ENCODE measurements at places on chromosomes 3 and 15.

DNA sequence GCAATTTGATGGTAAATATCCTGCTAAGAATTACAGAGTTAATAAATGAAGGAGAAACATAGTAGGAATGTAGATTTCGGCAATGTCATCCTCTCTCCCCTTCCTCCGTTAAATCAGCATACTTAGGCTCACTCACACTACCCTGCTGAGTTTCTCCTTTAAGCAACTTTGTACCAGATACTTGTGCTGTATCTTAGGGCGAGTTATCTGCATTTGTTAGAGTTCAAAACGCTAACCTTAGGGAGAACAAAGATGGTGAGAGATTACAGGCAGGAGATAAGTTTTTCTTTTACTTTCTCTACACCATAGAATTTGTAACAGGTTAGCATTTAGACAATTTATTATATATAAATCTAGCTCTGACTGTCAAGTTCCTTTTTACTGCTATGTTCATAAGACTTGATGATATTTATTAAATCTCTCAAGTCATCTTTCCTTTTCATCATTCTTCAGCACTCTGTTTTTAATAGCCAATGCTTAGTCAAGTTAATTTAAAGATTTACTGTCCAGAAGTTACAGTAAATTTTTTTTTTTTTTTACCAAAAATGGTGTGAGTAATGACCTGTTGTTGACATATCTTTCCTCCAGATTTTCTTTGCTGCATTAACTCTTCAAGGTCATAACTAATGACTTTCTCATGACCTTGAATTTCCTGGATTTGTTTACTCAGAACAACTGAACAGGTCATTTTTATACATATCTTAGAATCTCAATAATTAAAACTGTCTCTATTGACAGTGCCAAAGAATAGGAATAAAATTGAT lies 22.2 kb downstream of the SUCNR1 start:
- DNase-seq = no peak

DNA sequence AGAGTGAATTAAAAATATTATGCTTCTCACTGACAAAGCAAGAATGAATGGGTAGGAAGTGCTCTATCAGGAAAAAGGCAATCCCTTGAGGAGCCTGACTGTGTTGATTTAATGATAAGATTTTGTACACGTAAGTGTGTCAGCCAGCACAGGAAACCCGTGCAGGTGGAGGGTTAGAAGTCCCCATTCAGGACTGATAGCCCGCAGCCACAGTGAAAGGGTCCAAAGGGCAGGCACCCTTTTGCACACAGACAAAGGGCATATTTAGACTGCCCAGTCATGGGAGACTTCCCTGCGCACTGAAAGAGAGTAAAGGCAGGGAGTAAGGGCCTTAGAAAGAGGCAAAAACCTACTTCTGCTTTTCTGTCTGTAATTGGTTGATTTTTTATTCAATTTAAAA lies 26.4 kb upstream of the SKIL start:
- no peak for DNase-seq

GRCh38 chr15:66195621-66196230 lies 57.8 kb downstream of the MEGF11 start:
- DNase-seq = no peak

- peak; percentile 7 for DNase-seq
Observed at GRCh38 chr3:36380221-36381031, at the start of gene STAC. Gene STAC (plus strand): TSS chr3:36380504. CDS start chr3:36380644, 140 bp downstream.

- DNase-seq = no peak
Observed at GRCh38 chr3:114626751-114627150, 332.9 kb downstream of the TIGIT start.

DNA sequence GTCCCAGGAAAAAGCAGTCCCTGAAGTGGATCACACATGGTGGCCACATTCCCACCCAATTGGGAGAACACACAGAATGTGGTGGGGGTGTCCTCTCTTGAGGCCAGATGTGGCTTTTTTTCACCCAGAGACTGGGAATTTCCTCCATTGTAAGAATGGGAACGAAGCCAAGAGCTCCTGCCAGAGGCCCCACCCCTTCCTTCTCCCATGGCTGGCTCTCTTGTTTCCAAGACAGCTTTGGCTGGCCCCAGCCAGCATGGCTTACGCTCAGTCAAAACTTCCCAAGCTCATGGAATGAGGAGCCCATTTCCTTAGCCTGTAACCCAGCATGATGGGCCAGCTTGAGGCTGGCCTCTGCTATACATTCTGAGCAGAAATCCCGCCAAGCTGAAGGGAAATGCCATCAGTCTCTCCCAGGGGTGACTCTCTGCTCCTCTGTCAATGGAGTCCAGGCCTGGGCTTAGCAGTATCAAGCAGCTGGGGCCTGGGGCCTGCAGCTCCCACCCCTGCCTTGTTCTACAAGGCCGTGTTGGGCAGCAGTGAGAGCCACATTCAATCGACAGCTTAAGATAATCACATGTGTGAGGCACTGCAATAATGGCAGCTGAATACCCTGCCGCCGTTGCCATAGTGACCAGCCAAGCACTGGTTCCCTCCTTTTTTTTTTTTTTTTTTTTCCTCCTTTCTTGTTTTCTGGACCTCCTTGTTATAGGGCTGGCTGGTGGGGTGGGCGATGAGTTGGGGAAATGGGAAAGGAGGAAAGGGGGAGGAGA lies 142.4 kb downstream of the EPHB1 start:
- DNase-seq = no peak

DNA sequence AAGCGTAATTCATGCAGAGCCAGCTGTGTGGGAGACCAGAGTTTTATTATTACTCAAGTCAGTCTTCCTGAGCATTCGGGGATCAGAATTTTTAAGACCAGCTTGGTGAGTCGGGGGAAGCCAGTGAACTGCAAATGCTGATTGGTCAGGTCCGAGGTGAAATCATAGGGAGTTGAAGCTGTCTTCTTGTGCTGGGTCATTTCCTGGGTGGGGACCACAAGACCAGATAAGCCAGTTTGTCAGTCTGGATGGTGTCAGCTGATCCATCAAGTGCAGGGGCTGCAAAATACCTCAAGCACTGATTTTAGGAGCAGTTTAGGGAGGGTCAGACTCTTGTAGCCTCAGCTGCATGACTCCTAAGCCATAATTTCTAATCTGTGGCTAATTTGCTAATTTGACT lies 228.1 kb upstream of the ATP10A start:
- no peak for DNase-seq

- no peak for DNase-seq
Observed at GRCh38 chr3:3825035-3825434, 25.8 kb downstream of the LRRN1 start.

GRCh38 chr3:58164906-58165821 lies 45.6 kb downstream of the DNASE1L3 start:
- no peak for DNase-seq

DNA sequence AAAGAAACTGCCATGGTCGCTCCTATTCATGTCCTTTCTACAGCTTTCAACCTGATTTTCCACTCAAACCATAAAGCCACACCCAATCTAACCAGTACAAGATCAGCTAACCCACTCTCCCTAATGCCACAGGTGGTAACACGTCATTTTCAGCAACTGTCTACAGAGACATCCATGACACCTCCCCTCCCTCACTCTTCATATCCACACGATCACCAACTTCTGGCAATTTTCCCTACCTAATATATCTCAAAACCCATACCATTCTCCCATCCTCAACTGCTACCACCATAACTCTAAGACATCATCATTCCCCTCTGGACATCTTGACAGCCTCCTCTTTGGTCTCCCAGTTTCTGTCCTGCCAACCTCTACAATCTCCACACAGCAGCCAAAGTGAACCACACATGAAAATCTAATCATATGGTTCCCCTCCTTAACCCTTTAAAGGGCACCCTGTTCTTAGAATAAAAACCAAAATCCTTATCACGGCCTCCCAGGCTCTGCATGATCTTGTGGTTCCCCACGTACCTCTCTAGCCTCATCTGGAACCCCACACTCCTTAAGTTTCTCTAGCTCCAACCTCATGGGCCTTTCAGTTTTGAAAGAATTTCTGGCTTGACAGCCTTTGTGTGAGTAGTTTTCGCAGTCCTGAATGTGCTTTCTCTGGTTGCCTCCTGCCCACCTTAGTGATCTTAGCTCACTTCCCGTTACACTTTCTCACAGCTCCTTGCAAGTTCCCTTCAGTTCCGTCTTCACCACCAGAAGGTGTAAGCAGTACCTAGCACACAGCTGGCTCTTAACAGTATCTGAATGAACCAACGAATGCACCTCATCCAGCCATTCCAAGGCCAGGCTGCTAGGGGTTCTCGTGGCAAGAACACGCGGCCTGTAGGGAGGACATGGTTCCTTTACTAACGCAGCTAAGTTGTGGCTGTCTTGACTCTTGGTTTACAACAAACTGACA lies 33.4 kb downstream of the SPINK8 start:
- no peak for DNase-seq

GRCh38 chr3:24639481-24640329 lies 145.1 kb upstream of the THRB start:
- no peak for DNase-seq

GRCh38 chr3:52238193-52238760 lies 681 bp downstream of the TWF2 start:
- no peak for DNase-seq

- DNase-seq = no peak
Observed at GRCh38 chr3:120693439-120694171, 11.6 kb upstream of the HGD start.

- no peak for DNase-seq
Observed at GRCh38 chr3:128379367-128380160, 87.1 kb downstream of the DNAJB8 start.

DNA sequence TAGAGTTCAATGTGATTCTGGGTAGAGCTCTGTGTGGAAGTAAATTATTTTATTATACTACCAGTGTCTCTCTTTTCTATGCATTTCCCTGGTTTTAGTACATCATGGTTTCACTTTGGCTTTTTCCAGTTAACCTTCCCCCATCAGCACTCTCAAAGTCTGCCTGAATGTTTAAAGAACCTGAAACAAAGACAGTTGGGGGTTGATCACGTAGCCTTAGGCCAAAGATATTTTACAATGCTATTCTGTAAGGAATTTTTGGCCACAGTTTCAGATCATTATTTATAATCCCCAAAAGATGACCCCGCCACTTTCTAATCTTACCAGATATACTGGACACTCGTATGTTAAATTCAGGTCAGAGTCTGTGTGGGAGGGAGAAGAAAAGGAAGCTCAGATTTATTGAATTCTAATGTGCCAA lies 156.3 kb upstream of the TMC3 start:
- no peak for DNase-seq

GRCh38 chr3:127425505-127426443 lies 137.9 kb upstream of the PRR20G start:
- no peak for DNase-seq

- no peak for DNase-seq
Observed at GRCh38 chr3:25283613-25284012, 144.4 kb upstream of the RARB start.

- no peak for DNase-seq
Observed at GRCh38 chr15:21271566-21271965, 168.7 kb downstream of the POTEB3 start.

DNA sequence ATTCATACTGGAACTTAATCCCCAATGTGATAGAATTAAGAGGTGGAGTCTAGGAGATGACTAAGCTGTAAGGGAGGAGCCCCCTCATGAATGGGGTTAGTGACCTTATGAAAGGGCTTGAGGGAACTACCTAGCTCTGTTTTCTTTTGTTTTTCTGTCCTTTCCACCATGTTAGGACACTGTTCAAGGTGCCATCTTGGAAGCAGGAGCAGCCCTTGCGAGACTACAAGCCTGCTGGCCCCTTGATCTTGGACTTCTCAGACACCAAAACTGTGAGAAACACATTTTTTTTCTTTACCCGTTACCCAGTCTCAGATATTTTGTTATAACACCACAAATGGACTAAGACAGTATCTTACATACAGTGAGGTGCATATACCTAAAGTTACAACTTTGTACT lies 26.5 kb downstream of the GOLGA6A start:
- no peak for DNase-seq

DNA sequence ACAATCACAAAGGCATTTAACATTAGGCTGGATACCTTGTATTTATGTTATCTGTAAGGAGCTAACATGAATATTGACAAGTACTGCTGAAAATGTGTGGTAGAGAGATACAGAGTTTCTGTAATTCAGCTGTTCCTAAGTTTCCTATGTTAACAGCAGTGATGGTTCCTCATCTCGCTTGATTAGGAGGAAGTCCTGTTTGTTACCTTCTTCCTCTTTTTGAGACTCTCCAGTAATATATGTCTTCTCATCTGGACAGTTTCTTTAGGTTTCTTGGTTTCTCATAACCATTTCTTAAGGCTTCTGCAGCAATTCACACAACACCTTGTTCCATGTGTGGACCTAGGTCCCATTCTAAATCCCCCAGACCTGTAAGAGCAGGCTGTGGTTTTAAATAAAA lies 11.4 kb upstream of the PEX5L start:
- DNase-seq = no peak

GRCh38 chr3:8746780-8747345 lies 13.3 kb downstream of the CAV3 start:
- no peak for DNase-seq

DNA sequence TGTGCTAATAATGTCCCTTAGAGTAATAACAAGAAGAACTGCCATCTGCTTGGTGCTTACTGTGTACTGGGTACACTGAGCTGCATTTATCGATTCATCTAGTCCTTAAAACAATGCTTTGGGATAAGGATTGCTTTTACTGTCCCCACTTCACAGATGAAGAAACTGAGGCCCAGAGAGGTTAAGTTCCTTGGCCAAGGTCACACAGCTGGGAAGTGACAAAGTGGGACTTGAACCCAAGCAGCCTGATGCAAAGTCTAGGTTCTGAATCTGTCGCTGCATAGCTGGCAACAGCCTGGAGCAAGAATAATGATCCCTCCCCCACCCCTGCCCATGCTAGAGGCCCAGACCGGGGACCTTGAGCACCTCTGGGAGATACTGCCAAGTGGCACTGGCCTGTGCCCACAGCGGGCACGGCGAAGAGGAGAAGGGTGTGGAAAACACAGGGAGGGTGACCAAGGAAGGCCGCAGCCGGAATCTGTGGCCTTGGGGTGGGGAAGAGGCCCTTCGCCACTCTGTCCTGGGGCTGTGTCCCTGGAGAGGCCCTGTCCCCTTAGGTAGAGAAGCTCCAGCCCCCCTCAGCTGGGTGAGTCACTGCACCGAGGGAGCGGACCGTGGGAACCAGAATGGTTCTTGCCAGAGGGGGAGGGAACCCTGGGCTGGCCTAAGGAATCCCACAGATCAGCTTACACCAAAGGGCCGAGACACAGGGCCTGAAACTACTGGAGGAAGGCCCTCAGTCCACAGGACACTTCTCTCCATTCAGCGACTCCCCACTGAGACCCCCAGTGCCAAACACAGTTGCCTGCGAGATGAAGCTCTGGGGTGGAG lies 3.5 kb downstream of the PLXND1 start:
- DNase-seq = no peak

Measured in NCI-H1930 (cell line).